Activated T-cell treated with anti-CD3 and anti-CD28 coated beads for 4 hours (primary cell): ENCODE measurements at places on chromosomes 5 and 9.
A peak's percentile ranks its signal among the peaks of the same experiment; 100 is the strongest.

- no peak for DNase-seq
Measured at GRCh38 chr5:171980792-171981191, 25.6 kb downstream of the FBXW11 start.

DNA sequence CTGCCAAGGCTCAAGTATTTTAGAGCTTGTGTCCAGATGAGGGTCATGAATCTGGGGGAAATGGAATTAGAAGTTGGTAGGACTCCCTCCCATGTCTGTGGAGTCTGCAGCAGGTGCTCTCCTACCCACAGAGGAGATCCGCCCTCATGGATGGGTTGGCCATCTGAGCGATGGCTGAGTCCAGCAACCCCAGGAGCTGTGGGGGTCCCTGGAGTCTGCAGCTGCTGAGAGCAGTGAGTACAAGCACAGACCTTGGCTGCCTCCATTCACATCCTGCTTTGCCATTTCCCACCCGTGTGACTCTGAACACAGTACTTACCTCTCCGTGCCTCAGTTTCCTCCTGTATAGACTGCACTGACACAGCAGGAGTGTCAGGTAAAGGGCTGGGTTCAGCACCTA lies 25.8 kb upstream of the SYNPO start:
- DNase-seq, result no peak

- DNase-seq, result no peak
Measured at GRCh38 chr9:93940951-93941350, 14.2 kb downstream of the BARX1 start.

DNA sequence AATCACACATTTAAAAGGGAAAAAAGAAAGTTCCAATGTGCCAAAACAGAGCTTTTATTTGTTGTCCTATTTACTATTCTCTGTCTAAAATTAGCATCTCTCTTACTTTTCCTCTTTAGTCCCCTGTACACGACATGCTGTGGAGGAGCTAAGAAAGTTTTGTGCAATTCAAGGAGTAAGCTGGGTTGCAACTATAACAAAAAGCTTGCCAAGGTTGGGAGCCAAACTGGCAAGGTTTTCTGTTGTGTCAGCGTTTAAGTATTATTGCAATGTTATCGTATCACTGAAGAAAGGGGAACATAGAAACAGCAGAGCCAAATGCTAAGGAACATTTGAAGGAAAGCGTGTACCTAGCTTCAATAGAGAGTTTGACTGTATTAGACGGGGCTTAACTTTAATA lies 680.8 kb downstream of the CETN3 start:
- DNase-seq, result no peak

GRCh38 chr5:6289239-6289638 lies 89.1 kb downstream of the MED10 start:
- DNase-seq, result no peak

DNA sequence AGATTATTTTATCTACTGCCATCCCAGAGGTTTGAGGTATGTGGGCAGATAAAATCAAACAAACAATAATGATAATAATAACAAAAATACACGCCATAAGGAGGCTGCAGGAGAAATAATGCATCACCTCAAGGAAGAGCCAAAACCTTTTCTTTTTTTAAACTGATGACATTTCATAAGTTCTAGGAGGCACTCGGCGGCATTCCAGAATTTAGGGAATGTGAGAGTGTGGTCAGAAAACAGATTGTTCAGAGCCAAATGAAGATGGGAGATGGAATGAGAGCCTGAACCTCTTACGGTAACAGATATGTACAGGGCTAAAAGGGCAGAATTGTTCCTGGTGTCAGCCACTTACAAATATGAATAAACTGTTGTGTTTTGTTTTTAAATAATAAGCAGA lies 615.0 kb upstream of the CHD1 start:
- DNase-seq, result no peak

GRCh38 chr5:126525630-126526245 lies 69.3 kb downstream of the ALDH7A1 start:
- DNase-seq, result no peak

DNA sequence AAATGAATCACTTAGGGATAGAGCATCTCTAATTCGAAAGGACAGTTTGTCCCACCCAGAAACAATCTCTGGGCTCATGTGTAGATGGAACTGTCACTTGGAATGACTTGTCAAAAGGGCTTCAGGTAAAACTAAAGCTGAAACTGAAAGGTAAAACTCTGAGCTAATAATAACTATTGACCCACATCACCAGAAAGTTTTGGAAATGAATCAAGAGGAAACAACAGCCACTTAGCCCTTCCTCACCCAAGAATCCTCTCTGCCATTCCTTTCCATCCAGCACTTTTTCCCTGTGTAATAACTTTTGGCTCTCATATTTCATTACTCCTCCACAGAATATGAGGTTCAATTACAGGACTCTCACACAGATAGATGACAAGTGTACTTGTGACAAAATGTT lies 14.0 kb upstream of the GLRX start:
- DNase-seq, result no peak

DNA sequence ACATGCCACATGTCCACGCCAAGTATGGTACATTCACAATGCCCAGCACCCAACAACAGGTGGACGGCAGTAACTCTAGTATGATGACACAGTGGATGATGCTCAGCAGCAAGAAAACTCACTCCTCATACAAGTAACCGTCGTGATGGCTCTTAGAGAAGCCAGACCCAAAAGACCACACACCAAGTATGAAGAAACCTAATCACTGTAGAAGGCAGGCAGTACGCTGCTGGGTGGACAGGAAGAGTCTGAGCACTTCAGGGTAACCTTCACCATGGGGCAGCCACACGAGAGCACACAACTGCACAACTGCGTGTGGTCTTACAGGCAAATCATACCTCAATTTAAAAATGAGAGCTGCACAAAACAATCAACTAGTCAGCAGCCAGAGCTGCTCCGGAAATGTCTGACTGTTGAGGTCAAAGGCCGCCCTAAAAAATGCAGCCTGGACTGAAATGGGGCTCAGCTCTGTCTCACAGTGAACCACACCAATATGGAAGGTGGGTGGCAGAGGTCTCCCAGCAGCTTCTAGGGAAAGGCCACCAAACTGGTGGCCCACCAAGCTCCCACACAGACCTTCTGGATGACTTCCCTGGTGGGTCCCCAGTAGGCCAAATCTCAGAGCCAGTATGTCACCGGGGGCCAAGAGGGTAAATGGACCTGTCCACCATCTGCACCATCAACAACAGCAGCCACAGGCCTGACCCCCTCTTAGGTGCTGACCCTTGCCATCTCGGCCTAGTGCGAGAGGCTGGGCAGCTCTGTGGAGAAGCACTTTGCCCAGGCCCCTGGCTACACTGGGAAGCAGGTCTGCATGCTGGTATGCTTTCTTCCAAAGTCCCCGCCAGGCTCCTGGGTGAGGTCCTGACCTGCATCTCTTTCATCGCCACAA lies 17.8 kb downstream of the BICD2 start:
- no peak for DNase-seq

GRCh38 chr5:65775476-65775875 lies 53.5 kb downstream of the NLN start:
- no peak for DNase-seq

GRCh38 chr5:41722359-41722950 lies 147.8 kb downstream of the OXCT1 start:
- DNase-seq, result no peak

DNA sequence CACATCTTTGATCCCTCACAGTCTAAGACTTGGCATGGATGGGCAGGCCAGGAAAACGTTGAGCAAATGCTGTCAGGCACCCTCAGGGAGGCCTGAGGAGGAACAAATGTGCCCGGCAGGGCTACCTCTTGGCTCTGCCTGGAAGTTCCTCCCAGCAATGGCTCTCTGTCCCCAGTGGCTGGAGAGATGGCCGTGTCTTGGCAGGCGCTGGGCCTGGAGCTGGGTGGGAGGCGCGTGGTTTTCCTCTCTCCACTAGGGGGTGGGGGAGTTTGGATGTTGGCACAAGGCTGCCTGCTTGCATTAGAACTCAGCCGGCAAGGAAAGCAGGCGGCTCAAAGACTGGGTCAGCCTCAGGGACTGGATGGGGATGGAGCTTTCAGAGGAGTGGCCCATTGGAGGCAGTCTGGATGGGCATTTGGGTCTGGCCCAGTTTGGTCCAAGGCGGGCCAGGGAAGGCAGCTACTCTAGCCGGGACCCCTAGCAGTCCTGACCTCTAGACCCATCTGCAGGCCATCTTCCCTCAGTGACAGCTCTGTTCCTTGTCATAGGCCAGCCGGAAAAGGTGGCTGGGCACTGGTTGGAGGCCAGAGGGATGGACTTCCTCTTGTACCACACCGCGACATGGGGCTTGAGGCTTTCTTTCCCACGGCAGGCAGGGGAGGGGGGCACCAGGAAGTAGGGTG lies 68.2 kb upstream of the STC2 start:
- DNase-seq, result no peak

- DNase-seq, result peak; percentile 94
Measured at GRCh38 chr5:141636413-141637122, at the start of the genes HDAC3 and RELL2. Gene HDAC3 (minus strand): TSS chr5:141636849. CDS start chr5:141636790, 59 bp downstream. Gene RELL2 (plus strand): TSS chr5:141636997. CDS start chr5:141638226, 1,229 bp downstream.

- DNase-seq, result no peak
Measured at GRCh38 chr9:117821954-117822353, 117.8 kb downstream of the TLR4 start.

- DNase-seq, result no peak
Measured at GRCh38 chr5:108669462-108669861, 78.2 kb upstream of the FER start.

- no peak for DNase-seq
Measured at GRCh38 chr5:91867799-91868198, 484.7 kb upstream of the ARRDC3 start.

DNA sequence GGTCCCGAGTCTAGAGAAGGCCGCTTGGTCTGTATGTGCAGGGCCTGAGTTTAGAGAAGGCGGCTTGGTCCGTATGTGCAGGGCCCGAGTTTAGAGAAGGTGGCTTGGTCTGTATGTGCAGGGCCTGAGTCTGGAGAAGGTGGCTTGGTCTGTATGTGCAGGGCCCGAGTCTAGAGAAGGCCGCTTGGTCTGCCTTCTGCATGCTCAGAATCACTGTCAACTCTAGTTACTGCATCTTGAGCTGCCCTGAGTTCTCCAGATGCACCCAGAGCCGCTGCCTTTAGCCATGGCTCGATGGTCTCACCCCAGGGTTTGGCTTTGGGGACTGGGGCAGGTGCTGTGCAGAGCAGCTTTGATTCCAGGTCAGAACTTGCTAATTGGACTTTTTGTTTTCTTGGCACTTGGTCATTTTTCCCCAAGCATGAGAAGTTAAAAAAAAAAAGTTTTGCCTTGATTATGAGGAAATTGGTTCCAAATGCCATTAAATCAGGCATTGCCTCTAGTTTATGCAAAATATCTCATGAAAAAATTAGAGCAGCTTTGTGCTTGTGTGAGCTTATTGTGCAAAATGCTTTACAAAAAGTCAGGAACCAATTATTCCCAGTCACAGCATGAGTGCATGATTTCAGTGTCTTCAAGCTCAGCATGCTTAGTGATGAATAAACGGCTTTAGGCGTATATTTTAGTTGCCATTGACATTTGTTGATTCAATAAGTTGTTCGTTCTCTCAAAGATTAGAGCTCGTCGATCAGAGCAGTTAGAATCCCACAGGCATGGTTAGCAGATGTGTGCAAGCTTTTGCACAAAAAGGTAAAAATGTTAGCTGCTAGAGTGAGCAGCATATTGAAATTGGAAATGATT lies 25.4 kb upstream of the EXOC3 start:
- no peak for DNase-seq

GRCh38 chr9:91586282-91586681 lies 162.7 kb upstream of the NFIL3 start:
- DNase-seq, result no peak

DNA sequence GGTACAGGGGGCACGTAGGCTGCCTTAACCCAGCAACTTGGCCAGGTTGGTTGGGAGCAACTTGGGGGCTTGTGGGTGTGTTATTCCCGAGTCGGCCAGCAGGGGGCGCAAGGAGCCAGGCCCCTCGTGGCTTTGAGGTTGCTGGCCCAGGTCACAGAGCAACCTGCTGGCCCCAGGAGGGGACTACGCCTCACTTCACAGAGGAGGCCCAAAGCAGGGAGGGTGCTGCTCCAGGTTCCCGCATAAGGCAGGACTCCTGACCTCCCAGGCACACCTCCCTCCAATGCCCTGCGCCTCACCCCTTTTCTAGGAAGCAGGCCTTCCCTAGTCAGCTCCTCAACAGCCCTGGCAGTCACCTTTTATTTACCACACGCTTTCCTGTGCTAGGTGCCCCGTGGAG lies 18.1 kb downstream of the KYAT1 start:
- DNase-seq, result peak; percentile 81

DNA sequence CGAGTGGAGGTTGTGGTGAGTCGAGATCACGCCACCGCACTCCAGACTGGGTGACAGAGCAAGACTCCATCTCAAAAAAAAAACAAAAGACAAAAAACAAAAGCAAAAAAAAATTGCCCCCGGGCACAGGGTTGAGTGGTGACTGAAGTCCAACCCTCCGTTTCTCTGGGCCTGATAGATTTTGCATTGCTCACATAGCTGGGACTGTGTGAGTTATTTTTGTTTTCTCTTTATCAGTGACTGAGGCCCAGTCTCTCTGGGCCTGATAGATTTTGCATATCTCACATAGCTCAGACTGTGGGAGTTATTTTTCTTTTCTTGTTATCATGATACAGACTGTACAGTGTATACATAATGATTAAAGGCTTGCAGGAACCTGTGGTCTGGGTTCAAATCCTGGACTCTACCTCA lies 2.6 kb upstream of the SLC28A3 start:
- no peak for DNase-seq

DNA sequence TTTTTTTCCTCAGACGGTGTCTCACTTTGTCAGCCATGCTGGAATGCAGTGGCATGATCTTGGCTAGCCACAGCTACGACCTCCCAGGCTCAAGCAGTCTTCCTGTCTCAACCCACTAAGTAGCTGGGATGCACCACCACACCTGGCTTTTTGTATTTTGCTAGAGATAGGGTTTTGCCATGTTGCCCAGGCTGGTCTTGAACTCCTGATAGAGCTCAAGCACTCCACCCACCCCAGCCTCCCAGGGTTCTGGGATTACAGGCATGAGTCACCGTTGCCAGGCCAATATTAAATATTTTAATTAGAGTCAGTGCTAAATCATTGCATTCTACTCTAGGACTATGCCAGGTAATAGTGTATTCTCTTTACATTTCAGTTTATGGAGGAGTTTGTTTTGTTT lies 41.5 kb downstream of the UBE2R2 start:
- DNase-seq, result no peak
